ENCODE measurements at places on chromosomes 13 and 19.
A peak's percentile ranks its signal among the peaks of the same experiment; 100 is the strongest.

GRCh38 chr19:42068756-42069571, 1.0 kb downstream of the GRIK5 start:
- DNase-seq: no peak

DNA sequence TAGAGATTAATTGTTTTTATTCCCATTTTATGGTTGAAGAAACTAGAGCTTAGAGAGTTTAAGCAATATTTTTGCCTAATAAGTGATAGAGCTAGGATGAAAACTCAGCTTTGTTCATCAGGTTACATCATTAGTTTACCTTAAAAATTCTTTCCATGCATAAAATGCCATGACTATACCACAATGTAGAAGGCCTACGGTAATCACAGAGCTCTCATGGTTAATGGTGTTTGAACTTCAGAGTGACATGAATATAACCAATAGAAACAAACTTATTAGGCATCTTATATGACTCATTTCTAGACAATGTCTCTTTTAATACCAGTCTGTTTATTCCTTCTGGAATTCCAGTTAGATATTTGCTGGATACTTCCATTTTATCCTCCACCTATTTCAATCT, 78.5 kb downstream of the FGF9 start:
- DNase-seq: no peak

DNA sequence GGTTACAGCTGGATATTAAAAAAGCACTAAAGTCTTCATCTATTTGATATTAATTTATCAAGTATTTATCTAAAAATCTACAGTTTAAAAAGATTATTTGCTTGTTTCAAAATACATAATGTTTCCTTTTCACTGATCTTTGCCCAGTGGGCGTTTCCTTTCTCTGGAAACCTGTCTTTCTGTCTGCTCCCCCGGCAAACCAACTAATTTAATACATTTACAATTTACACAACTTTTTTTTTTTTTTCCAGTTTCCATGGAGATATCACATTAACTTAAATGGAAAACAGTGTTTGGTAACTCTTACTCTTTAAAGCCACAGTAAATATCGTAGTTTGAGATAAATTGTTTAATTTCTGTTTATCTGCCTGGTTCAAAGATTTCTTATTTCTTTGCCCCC, 5.3 kb downstream of the GPC6 start:
- DNase-seq: no peak

- no peak for DNase-seq
Measured at GRCh38 chr13:43057653-43058317, 34.4 kb downstream of the DNAJC15 start.

- peak; percentile 22 for DNase-seq
Measured at GRCh38 chr13:33633701-33634545, 184.0 kb upstream of the RFC3 start.

- DNase-seq: peak; percentile 73
Measured at GRCh38 chr19:33795370-33796163, 1.1 kb upstream of the KCTD15 start.

GRCh38 chr19:12723641-12724426, at the start of gene TNPO2:
Gene TNPO2 (minus strand): TSS chr19:12723932. CDS start chr19:12720977, 2,955 bp downstream.
- DNase-seq: no peak

DNA sequence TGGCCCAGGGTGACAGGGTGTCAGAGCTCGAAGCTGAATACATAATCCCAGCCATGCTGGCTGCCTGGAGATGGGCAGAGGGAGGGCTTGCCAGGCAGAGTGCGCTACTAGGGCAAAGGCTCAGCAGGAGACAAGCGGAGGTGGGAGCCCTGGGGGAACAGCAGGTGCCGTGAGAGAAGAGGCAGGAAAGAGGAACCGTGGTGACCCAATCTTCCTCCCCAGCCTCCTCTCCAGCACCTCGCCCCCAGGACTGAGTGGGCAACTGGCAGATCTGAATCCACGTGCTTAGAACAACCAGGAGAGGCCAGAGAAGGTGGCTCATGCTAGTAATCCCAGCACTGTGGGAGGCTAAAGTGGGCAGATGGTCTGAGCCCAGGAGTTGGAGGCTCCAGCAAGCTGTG, 11.0 kb upstream of the CCL25 start:
- DNase-seq: no peak

GRCh38 chr19:15245370-15246197, 13.3 kb upstream of the EPHX3 start:
- no peak for DNase-seq

DNA sequence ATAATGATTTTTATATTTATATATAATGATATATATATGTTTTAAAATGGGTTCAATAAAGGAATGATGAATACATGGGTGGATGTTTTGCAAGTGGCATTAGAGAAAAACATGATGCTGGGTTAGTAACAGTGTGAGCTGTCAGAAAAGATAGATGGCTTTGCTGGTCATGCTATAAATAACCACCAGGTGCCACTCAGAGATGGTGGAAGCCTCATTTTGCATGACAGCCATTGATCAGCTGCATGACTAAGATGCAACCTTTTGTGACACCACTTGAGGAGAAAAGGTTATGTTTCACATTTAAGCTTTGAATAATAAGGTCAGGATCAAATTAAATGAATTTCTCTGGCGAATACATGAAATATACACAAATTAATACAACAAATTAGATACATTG, 737.7 kb downstream of the PCDH9 start:
- no peak for DNase-seq

DNA sequence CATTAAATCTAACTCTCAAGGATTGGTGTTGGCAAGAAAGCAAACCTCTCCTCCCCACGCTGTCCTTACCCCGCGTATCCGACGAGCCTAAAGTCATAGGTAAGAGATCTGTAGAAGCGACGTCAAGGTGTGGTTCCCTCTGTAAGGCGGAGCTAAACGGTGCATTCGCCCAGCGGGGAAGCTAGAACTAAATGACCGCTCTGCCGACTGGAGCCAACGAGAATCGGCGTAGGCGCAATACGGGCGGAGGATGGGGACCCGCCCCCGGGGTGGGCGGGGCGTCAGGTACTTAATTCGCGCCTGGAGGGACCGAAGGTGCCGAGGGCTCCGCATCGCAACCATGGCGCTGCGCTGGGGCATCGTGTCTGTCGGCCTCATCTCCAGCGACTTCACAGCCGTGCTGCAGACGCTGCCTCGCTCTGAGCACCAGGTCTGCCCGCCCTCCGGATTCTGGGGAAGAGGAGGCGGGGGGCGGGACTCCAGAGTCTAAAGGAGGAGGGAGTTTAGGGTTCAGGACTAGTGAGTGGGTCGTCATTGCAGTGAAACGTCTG, at the start of gene DHDH:
Gene DHDH (plus strand): TSS at position 318 of the 551 bp plus-strand sequence. CDS start 23 bp downstream, at position 341.
- DNase-seq: peak; percentile 68

- no peak for DNase-seq
Measured at GRCh38 chr13:111920306-111920931, 146.5 kb upstream of the SOX1 start.

- no peak for DNase-seq
Measured at GRCh38 chr13:38824342-38824741, 137.5 kb downstream of the FREM2 start.

GRCh38 chr19:14432791-14433553, at the start of gene PKN1:
Gene PKN1 (plus strand): TSS chr19:14433306. CDS start chr19:14433522, 216 bp downstream.
- peak; percentile 39 for DNase-seq

GRCh38 chr13:30466841-30467252, 1.1 kb upstream of the HMGB1 start:
- DNase-seq: no peak

- DNase-seq: no peak
Measured at GRCh38 chr13:47672245-47673008, 328.6 kb downstream of the SUCLA2 start.

- no peak for DNase-seq
Measured at GRCh38 chr13:106804991-106805390, 237.1 kb upstream of the ARGLU1 start.

DNA sequence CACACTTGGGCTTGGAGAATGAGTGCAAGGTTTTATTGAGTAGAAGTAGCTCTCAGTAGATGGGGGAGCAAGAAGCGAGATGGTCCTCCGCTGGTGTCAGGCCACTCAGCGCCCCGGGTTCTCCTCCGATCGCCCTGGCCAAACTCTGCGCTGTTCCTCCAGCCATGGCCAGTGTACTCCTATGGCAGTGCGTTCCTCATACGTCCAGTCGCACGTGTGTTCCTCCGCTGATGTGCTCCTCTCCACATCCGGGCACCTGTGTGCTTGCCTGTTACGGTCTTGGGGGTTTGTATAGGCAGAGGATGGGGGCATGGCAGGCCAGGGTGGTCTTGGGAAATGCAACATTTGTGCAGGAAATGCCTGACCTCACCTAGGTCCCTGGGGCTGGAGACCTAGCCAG, 1899.4 kb downstream of the PCDH9 start:
- DNase-seq: no peak

DNA sequence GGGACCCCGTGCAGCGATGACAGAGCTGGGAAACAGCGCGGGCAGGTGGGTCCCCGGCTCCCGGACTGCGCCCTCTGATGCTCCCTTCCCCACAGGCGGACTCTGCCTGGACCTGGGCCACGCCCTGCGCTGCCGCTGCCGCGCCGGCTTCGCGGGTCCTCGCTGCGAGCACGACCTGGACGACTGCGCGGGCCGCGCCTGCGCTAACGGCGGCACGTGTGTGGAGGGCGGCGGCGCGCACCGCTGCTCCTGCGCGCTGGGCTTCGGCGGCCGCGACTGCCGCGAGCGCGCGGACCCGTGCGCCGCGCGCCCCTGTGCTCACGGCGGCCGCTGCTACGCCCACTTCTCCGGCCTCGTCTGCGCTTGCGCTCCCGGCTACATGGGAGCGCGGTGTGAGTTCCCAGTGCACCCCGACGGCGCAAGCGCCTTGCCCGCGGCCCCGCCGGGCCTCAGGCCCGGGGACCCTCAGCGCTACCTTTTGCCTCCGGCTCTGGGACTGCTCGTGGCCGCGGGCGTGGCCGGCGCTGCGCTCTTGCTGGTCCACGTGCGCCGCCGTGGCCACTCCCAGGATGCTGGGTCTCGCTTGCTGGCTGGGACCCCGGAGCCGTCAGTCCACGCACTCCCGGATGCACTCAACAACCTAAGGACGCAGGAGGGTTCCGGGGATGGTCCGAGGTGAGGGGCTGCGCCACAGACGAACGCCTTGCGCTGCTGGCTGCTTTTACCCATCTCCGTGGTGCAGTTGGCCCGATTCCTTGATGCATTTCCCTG, 7.8 kb upstream of the SELENOV start:
- DNase-seq: peak; percentile 48
